ENCODE measurements at places on chromosomes 2 and 18.

DNA sequence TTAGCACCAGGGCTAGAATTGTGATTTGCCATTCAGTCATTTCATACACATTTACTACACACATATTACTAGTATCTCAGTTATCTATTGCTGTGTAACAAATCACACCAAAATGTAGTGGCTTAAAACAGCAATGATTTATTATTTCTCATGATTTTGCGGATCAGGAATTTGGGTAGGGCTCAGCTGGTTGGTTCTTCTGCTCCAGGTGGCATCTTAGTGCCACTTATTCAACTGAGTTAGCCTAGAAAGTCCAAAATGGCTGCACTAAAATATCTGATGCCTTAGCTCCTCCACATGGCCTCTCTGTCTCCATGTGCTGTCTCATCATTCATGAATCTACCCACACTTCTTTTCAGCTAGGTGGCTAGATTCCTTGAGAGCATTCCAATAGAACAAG is 107.1 kb downstream of the ZFP36L2 start:
- H3K4me1 ChIP-seq: no peaks in the 10 kb centered on the region
- no peak for DNase-seq
- no peak overlapping the region for H3K4me3 ChIP-seq

DNA sequence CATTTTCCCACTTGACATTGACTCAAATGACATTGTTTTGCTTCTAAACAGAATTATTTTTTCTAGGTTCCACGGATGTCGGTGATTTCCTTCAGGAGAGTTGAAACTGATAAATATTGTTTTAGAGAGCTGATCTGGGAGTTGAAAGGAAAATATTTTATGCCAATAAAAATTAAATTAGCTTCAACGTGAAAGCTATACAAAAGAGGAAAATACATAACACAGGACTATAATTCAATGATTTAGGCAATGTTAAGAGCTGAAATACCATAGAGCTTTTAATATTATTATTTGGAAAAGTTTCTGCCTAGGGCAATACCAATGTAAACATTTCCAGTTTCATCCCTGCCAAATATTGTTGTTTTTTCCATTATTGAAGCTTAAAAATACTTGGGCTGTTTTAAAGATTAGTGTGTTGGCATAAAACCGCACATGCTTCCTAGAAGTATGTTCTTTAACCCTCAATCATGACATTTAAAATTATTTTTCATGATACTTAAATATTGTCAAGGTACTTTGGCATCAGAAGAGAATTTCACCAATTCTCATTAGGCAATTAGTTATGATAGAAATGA is 18.6 kb upstream of the PDE1A start:
- no peak overlapping the region for H3K27ac ChIP-seq
- H3K36me3 ChIP-seq: no peaks in the 10 kb centered on the region
- no peak for DNase-seq
- H3K4me1 ChIP-seq: no peaks in the 10 kb centered on the region

DNA sequence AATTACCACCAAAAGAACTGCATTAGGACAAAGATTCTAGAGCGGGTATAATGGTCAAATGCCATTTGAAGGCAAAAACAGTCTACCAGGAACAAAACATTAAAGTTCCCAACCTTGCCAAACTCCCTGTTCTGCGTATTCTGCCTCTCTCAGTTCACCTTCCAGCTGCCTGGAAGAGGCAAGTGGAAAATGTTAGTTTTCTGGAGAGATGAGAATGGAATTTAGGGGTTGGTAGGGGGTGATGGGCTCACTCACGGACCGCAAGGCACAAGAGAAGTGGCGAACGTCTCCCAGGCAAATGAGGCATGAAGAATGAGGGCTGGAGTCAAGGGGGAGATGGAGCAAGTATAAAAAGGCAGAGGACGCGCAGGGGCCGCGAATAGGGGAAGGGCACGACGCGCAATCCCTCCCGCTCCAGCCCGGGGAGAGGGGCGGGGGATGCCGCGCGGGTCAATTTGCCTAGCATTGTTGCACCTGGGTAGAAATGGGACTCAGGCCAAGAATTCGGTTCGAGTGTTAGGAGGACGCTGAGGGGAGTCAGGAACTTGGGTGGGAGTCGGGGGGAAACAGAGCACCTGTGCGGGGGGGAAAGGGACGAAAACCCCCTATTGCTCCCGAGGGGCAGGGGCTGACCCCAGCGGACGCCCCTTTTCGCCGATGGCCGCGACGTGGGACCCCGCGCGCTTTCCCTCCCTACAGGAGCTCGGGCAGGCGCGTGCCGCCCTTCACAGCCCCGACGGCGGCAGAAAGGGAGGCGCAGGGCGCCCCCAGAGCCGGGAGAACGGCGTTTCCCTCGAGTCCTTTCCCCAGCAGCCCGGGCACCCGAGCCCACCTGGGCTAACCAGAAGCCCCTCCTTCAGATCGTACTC is 573 bp downstream of the PAIP2B start:
- peak overlapping the region; percentile 90 for H3K4me3 ChIP-seq
- no peaks in the 10 kb centered on the region for H3K36me3 ChIP-seq
- no peak for DNase-seq
- peak overlapping the region; percentile 55 for H3K27ac ChIP-seq

DNA sequence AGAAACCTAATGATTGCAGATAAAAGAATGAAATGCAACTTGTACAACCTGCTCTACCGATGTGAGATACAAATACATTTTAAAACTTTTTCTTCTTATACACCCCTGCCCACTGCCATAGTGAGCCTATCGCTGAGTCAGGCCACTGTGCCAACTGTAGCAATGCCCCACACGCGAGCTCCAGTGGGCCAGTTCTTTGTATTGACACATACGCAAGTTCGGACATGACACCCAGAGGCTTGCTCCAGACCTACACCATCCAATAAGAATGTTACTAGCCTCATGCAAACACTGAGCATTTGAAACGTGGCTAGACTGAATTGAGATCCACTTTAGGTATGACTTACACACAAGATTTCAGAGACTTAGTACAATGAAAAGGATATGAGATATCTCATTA is 340.1 kb downstream of the ARHGAP15 start:
- peaks cover 12% of the 10 kb centered on the region for H3K4me1 ChIP-seq
- no peaks in the 10 kb centered on the region for H3K27me3 ChIP-seq
- no peak overlapping the region for H3K4me3 ChIP-seq
- DNase-seq: no peak
